ENCODE measurements at places on chromosomes 11 and 22. TPM values are rescaled to one million over a fixed set of nuclear protein-coding genes. Genes with fewer than 3 reads are reported as not detected.

PIWIL4 gene
- 0.52 TPM for total RNA-seq

DNA sequence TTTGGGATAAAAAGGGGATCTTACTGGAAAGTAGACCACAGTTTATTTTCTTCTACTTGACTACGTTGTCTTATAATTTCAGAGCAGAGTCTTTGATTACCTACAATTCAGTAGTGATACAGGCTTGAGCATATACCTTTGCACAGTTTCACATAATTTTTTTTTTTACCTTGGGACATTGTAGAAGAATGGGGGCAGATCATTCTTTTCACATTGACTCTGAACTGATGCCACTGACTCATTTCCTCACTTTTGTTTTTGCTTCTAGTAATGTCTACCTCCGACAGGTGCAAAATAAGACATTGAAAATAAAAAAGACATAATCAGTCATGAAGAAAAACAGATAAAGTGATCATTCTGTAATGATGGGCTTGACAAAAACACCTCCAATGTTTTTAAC, 688.3 kb upstream of the CHORDC1 start:
- DNase-seq = no peak

- peak; percentile 15 for DNase-seq
These were observed 303.9 kb downstream of the ETS1 start for GRCh38 chr11:128283451-128283850.

DNA sequence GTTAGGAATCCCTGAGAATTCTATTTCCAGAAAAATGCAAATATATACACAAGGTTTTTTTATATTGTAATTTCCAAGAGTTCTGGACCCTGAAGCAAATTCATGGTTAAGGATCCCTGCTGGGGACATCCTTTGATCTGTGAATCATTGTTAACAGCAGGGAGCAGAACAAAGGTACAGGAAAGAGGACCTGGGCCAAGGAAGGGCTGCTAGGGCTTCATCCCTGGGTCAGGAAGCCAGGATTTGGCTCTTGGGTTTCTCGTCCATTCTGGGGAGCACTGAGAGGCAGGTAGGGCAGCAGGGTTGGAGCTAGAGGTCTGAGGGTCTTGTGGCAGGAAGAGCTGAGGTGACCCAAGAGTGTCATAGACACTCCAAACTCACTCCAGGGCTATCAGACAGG, 10.2 kb upstream of the OAF start:
- DNase-seq = no peak

GRCh38 chr11:127625402-127625801, 624.8 kb upstream of the KIRREL3 start:
- no peak for DNase-seq

- no peak for DNase-seq
These were observed 1.4 kb downstream of the KCNC1 start for GRCh38 chr11:17735818-17736578.

- no peak for DNase-seq
These were observed 61.9 kb downstream of the CTSC start for GRCh38 chr11:88275636-88276035.

DNA sequence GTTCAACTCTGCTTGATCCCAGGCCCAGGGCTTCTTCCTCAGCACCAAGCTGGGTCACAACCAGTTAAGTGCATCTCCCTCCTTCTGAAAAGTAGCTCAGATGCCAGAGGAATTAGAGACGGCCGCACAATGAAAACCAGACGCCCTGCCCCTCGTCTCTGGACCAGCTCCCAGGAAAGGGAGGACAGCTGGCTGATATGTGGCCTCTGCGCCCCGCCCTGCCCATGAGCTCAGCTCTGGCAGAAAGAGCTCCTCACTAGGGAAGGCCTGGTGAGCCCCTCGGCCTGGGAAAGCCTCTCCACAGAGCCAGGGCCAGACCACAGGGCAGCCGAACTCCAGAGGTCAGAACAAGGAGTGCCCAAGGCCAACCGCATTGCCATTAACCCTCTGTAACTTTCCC, 18.1 kb upstream of the SCGB1A1 start:
- DNase-seq = peak; percentile 94

DNA sequence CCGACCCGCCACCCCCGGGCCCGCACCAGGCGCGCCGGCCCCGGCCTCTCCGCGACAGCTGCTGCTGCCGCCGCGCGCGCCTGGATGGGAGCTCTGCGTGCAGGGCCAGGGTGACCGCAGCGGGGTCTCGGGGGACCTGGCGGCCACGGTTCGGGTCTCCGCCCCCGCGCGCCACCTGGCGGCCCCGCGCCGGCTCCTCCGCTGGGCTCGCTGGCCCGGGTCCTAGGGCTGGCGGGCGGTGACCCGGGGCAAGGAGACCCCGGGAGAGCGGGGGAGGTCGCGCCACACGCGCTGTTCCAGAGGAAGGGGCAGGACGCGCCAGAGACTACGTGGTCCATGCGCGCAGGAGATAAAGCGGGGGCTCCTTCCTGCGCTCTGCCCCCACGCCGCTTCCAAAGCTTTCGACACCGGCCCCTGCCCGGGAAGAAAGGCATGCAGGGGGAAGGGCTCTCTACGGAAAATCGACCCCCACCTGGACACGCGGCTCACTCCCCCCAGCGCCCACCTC, 562 bp downstream of the SHANK2 start:
- DNase-seq = peak; percentile 30
